NCI-H526 (cell line): ENCODE measurements at places on chromosomes 16 and 17.

DNA sequence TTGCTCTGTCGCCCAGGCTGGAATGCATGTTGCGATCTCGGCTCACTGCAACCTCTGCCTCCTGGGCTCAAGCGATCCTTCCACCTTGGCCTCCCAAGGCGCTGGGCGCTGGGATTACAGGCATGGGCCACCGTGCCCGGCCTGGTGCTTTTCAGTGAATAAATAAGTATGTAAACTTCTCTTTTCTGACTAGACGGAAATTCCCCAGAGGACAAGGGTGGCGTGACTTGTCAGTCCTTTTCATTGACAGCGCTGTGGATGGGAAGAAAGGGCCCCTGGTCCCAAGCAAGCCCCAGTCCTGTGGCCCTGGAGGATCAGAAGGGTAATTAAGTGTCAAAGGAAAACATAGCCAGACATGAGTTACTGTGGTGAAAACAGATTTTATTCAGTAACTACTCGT, 9.6 kb upstream of the SPN start:
- no peak for DNase-seq

DNA sequence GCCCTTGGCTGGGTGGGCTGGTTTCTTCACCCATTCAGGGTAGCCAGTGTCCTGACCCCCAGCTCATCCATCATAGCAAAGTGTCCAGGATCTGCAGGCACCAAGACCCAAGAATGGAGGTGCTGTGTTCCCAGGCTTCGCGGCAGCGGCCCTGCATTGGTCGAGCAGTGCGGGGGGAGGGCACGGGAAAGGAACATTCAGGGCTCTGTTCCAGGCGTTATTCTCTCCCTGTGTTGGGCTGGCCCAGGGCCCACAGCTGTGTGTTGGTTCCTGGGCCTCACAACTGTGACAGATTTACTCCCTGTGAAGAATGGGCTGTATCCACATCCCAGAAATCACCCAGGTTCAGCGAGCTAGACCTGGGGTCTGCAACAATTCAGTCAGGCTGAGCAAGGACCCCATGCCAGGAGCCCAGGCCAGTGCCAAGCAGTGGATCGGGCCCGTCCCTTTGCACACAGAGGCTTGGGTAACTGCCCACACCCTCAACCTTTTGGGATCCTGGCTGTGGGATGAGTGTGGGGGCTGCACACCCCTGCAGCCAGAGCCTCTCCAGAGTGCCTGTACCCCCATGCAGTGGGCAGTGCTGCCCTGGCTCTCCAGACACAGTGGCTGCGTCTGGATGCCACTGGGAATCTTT, 10.0 kb downstream of the GPT2 start:
- DNase-seq, result no peak

GRCh38 chr16:83728492-83728891, 79.3 kb upstream of the HSBP1 start:
- no peak for DNase-seq

GRCh38 chr17:58811290-58811689, 55.6 kb downstream of the PPM1E start:
- no peak for DNase-seq

- DNase-seq, result no peak
Observed at GRCh38 chr17:66373079-66373478, 70.7 kb downstream of the PRKCA start.

DNA sequence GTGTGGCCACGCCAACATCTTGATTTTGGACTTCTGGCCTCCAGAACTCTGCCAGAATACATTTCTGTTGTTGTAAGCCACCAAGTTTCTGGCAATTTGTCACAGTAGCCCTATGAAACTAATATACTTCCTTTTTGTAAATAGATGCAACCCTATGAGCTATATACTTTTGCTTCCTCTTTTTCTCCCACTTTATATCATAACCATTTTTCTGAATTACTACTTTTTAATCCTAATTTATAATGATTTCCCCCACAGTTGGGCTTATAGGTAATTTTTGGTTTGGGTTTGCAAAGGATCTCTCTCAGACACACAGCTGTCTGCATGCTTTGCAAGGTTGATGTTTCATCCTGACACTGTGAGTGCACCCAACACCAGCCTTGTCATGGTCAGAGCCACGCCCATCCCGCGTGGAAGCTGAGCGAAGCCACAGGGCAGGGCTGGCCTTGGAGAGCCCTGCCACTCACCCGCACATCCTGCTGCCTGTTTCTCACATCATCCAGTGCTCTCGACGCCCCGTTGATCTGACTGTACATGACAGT, 5.8 kb downstream of the TRIM25 start:
- no peak for DNase-seq

DNA sequence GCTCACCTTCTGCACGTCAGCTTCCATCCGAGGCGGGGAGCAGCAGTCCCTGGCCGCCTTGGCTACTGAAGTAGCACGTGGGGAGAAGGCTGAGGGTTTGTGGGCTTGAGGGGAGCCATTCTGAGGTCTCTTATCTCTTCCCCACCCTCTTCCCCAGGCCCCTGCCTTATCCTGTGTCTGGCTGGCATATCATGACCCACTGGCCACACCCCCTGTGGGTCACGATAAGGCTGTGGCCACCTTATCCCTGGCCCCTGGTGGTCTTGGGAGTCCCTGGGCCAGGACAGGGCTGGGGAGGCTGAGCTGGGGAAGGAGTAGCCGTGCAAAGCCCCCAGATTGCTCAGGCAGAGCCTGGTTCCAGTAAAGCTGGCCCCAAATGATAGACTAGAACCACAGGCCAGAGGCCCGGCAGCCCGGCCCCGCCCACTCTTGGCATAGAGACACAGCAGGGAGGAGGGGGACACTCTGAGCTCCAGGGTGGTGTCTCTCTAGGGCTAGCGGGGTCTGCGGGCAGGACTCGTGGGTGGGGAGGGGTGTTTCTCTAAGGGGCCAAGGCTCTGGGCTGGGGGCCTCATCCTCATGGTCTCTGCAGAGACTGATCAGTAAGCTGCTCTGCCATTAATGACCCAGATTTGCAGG, 7.6 kb downstream of the SPNS2 start:
- no peak for DNase-seq

DNA sequence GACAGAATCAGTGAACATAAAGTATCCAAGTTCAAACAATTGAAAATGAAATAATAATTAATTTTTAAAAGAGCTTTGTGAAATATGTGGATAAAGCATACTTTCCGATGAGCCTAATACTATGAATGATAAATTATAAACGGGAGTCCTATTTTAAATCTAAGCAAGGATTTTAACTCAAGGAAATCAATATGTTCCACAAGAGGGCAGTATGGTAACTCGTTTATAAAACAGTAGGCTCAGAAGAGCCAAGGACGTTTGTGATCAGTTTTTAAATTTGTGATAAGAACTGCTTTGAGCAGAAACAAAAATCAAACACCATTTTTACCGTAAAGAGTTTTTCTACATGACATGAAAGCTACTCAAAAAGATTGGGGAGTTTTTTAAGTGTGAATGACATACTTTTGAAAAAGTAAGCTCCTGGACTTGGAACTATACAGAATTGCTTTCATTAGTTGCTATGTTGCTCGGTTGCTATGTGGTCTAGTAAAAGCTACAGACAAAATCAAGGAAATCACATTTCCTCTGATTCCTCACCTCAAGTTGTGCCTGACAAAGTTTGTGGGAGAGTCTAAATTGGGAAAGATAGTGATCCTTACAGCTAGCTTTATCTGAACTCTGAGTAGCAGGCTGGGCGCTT, 11.8 kb upstream of the TEKT1 start:
- peak; percentile 1 for DNase-seq

GRCh38 chr16:2298621-2299020, 30.7 kb upstream of the RNPS1 start:
- DNase-seq, result no peak

DNA sequence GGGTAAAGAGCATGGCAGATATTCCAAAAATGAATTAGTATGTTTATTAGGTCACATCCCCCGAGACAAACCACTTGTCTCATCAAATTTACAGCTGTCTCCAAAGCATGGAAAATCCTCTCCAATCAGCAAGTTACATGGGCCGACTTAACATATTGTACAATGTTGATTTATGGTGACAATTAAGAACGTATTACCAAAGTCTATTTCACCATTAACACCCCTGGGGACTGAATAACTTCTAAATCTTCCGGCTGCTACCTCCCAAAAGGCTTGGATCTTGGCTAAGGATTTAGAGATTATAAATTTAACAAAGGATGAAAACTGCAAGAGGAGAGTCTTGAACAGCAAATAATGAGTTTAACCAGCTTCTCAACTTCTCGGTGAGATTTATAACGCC, 311.9 kb downstream of the NPIPA8 start:
- no peak for DNase-seq

DNA sequence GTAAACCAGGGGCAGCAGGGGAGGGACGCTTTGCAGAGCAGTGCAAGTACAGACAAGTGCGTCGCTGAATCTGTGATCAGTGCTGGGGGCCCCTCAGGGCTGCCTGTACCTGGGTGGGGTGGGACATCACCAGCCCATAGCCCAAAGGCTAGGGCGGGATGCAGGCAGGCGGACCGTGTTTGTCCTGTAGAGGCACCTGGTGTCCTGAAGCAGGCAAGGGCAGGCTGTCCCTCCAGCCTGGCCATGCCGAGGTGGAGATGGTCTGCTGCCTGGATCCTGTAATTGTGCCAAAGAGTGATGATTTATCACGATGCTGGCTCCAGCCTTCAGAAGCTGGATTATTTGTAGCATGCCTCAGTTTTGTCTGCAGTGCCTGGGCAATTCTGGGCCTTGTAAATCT, 137.9 kb upstream of the GSE1 start:
- DNase-seq, result no peak

DNA sequence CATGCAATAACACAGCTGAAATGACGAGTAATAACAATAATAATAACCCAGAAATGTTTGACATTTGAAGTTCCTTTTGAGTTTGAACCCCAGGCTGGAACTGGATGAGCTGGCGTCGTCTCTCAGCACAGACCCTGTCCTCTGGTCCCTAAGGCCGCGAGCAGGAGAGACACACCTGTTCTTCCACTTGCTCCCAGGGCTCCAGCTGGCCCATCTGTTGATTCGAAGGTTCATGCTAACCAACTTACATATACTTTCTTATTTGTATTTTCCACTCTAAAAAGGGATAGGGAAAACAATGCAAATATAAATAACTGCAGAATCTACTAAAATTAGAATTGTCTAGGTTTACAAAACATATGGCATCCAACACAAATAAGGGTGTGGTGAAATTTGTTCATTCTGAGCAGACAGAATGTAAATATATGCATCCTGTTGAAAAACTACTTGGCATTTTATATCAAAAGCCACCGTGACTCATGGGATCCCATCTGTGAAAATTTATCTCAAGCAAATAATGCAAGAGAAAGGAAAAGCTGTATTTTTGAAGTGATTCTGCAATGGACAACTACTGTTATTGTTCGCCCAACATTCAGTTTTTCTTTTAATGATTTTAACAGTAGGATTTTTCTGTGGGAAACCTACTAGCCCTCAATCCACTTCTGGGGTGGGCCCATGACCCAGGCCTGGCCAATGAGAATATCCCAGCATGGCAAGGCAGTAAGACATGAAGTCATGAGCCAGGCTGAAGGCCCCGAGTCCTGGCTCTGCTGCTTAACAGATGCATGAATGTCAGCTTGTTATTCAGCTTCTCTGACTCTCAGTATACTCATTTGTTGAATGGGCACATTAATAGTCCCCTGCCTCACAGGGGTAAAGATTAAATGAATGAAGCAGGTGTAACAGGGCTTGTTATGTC, 13.2 kb upstream of the RGS9 start:
- peak; percentile 30 for DNase-seq

DNA sequence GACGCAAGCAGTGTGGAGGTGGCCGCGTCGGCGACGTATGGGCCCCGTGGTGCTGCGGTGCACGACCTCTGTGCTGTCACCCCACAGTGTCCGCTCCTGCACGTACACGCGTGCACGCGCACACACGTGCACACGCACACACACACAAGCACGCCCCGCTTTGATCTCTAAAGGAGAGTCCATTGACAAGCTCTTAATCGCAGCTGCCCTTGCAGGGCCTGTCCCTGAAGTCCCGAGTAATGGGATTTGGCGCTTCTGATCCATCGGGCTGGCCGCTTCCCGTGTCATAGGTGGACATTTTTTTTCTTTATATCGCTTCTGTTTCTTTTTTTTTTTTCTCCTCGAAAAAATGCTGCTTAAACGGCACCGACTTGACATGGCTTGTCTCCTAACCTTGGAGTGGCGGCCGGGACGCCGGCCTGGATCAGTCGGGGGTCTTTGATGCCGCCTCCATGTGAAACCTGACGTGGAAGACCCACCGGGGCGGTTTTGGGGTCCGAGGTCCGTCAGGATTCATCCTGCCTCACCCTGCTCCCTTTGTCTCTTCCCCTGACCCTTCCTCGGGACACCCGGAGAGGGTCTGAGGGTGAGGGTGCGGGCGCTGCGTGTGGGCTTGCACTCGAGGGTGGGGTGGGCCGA, 8.3 kb upstream of the AXIN1 start:
- no peak for DNase-seq

GRCh38 chr16:27722207-27722606, 172.3 kb downstream of the KATNIP start:
- no peak for DNase-seq
